CD4-positive, alpha-beta T cell treated with Interleukin-6 at 100 ng/mL for 8 hours (primary cell): ENCODE measurements at places on chromosomes 3 and 15.

- DNase-seq = no peak
Measured at GRCh38 chr15:45869034-45869668, 234.3 kb downstream of the SQOR start.

DNA sequence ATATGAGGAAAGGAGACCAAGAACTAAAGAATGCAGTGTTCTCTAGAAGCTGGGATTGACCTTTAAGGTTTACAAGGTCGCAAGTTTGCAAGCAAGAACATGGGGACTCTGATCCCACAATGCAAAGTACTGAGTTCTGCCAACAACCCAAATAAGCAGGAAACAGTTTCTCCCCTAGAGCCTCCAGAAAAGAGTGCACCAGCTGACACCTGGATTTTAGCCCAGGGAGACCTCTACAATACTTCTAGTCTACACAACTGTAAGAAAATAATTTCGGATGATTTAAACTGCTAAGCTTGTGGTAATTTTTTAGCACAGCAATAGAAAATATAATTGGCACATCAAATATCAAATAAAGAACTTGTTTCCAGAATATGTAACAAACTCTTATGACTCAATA, 46.4 kb downstream of the EHHADH start:
- no peak for DNase-seq

DNA sequence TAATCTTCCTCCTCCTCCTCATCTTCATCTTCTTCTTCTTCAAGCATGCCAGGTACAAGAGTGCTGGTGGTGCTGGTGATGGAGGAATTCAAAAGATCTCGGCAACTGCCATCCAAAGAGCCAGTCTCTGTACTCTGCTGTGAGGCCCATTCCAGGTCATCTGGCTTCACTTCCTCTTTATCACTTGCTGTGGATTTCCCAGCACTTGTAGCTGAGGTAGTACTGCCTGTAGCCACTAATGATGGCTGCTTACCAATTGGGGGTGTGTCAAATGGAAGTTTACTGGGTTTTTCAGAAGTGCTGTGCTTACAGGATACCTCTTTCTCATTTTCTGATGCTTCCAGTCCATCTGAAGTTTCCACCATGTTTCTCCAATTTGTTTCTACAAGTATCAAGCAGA, 28.8 kb upstream of the SHC4 start:
- no peak for DNase-seq

DNA sequence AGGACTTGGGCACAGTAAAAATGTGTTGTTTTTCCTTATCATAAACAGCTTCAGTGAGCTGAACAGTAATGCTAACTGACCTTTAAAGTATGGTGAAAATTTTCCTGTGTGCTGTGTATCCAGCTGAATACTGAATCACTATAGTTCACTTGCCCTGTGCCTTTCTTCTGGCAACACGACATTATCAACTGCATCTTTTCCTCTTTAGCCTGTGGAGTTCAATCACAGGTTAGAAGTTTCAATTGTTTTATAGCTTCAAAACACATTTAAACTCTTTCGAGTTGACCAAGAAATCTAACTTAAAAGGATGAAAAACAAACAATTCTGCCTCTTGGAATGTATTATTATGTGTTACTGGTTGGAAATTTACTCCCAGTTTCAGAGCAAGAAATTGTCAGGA, 1120.7 kb upstream of the ALCAM start:
- no peak for DNase-seq

GRCh38 chr15:58154769-58155168, 16.6 kb downstream of the AQP9 start:
- no peak for DNase-seq

- no peak for DNase-seq
Measured at GRCh38 chr3:123157598-123158287, 44.0 kb upstream of the SEC22A start.

DNA sequence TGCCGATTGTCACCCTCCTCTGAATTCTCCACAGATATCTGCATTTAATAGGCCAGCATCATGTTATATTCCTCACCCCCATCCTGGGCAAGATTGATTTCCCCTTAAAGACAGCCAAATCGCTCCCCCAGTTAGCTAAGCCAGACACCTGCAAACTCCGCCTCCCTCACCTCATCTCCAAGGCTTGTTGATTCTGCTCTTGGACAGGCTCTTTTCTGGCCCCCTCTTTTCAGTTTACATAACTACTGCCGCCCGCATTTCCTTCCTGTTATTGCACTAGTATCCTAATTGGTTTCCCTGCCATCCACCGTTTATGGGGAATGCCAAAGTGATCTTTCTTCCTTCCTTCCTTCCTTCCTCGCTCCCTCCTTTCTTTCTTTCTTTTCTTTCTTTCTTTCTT, 214.7 kb upstream of the MRPL3 start:
- DNase-seq = no peak

- DNase-seq = no peak
Measured at GRCh38 chr3:81416812-81417211, 344.6 kb downstream of the GBE1 start.

DNA sequence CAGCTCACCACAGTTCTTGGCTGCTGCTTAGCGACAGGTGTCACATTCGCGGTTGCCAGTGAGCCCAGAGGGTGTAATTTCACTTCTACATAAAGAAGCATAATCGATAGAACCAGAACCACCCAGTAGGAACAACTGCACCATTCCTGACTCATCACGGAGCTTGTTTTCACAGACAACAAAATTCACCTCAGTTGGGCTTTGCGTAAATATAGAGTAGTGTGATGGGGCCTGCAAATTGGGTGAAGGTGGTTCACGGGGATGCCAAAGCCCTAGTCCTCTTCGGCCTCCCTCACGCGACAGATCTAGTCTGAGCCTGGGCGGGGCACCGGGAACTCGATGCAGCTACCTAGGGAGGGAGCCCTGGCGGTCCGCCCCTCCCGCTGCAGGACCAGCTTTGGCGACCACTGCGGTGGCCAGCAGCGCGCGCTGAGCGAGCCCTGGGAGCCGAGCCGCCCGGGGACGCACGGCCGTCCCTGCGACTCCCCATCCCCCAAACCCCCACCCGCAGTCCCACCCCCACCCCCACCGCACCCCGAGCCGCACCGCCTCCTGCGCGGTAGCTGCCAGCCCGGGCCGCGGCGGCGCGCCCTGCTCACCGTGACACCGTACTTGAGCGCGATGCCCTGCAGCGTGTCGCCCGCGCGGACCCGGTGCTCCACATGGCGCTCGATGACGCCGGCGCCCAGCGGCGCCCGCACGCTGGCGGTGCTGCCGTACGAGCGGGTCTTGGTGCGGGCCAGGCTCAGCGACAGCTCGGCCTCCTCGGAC, 519 bp downstream of the LYSMD2 start:
- DNase-seq = peak; percentile 46

DNA sequence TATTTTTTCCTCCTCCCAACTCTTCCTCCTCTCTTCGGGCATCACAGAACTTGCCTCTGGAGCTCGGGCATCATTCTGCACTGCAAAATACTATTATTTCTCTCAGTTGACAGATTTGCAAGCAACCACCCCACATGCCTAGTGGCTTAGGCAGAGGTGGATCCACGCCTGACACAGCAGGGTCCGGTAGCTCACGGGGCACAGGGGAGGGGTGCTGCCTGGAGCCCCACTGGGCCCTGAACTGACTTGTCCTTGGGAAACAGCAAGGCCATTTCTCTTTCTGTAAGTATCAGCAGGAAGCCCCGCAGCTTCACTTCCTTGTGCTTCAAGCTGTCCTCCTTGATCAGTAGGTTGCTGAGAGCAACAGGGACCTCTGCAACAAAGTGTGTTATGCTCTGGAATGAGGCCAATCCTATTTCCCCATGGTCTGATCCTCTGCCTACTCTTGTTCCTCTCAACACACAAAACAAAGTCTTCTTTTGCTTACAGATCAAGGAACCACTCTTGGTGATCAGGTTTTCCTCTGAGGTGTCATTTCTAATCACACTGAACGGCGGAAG, 69.1 kb downstream of the FAM174B start:
- DNase-seq = no peak

DNA sequence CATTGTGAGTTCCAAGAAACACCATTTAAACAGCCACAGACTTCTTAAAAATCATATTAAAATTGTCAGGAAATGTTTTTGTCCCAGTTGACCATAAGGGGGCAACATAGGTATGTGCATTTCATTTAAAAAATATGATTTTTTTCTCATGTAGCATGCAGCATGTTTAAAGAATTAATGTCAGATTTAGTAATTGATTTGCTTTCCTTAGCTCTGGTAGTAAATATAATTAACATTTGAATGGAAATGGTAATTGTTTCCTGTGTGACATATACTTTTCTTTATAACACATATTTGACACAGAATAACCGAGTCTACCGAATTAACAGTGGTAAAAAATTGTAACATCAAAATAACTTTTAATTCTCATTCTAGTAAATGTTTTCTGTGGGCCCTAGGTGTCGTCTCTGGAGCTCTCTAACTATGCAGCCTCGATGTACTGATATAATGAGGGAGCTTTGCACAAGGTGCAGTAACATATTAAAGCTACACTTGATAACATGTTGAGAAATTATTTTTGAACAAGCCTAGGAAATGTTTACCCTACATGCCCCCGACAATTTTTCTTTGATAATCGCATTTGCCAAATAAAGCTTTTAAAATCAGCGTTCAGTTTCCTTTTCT, 34.9 kb downstream of the NXPE3 start:
- DNase-seq = peak; percentile 34

DNA sequence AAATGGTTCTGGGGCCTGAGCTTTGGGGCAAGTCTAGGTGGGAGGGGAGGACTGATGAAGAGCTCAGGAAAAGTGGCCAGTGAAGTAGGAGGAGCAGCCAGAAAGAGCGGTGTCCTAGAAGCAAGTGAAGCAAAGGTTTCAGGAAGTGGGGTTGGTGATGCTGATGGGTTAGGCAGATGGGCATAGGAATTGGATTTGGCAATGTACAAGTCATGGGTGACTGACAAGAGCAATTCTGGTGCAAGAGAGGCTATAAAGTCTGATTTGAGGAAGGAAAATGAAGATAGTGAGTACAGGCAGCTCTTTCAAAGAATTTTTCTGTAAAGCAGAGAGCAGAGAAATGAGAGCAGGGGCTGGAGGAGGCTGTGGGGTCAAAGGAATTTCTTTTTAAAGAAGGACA, 19.7 kb downstream of the ALPK3 start:
- DNase-seq = no peak

GRCh38 chr3:196778755-196779154, 39.1 kb downstream of the PAK2 start:
- no peak for DNase-seq

GRCh38 chr15:75151214-75152128, 50.2 kb upstream of the C15orf39 start:
- no peak for DNase-seq

DNA sequence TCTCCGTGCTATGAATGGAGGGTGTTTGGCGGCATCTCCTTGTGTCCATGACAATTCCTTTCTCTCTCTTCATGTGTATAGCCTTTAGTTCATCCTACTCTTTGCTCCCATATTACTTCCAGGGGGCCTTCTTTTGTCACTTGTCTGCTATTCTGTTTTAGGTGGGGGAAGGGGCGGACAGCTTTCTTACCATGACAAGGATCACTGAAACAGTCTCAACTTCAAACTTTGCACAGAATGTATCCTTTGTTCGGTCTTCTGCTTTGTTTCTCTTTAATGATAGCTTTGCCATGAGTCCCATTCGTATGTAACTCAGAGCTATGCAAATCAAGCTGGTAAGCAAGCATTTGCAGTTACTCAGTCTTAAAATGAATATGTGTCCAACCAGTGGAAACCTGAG, 294.2 kb downstream of the TIGIT start:
- no peak for DNase-seq

DNA sequence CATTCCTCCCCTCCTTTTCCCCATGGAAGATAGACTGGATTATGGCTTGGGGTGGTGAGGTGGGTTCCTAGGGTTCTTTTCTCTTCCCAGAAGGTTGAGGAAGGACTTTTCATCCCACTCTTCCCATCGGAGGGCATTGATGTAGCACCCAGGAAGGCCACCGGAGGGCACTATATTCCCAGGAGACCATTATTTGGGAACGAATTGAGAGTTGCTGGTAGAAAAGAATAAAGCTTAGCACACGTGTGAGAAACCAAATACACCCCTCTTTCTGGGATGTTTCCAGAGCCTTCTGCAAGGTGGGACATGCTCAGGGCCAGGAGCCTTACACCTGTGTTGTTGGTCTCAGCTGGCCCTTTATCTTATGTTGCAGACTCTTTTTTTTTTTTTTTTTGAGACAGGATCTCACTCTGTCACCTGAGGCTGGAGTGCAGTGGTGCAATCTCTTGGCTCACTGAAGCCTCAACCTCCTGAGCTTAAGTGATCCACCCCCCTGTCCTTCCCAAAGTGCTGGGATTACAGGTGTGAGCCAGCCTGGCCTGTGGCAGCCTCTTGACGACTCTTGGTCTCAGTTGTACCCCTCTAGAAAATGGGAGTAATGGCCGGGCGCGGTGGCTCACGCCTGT, 6.3 kb upstream of the CDC25A start:
- no peak for DNase-seq

GRCh38 chr3:111913163-111913763, 54.2 kb downstream of the PHLDB2 start:
- DNase-seq = no peak

GRCh38 chr3:18111796-18112232, 313.3 kb downstream of the SATB1 start:
- DNase-seq = no peak
